ENCODE measurements at places on chromosomes 3 and 15.

GRCh38 chr3:142211034-142211433 is 14.4 kb downstream of the GK5 start:
- DNase-seq = no peak

GRCh38 chr3:71111784-71112440 is 471.6 kb downstream of the FOXP1 start:
- no peak for DNase-seq

DNA sequence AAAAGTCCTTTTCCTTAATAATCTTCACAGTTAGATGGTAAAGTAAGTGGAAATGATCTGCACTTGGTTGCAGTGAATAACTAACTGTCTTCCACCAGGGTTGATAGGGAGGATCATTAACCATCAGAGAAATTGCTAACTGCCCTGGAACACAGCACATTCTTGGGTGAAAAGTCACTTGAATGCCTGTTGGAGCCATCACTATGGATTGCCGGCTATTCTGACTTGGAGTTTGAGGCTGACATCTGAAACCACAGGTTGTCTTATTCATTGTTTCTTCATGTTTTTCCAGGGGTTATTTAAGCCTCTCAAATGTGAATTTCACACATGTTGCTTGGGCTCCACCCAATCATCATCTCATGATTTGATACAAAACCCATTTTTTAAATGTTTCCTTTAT is 901.4 kb downstream of the MCTP2 start:
- no peak for DNase-seq

DNA sequence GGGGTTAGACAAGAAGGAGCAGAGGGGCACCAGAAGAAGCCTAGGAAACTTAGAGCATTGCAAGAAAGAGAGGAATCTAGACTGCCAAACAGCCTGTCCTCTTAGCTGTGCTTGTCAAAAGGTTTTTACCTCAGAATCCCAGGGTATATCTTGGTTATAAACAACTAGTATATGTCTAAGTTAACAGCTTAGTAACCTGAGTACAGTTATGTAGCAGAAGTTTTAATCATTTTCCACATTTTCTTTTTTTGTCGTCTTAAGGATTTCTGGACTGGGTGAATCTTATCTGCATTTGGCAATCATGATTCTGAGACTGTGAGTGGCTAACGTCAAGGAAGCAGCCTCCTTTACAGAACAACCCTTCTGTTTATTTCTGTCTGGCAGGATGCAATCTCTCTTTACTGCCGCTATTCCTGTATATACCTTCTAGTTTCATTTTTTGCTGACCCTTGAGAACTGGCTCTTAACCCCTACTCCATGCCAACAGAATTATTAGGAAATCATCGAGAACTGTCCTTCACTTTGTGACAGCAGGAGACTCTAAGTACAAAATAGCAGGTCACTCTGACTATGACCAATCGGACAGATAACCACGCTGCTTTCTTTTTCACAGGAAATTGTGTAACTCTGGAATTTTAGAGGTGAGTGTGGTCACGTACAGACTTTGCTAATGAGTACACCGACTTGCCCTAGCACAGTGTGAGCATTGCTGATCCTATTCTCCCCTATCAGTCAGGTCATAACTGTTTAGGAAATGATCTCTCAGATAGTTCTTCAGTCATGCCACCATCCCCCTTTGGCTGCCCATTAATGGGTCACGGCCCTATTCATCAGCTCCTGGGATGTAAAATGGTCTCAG is 3.3 kb upstream of the CP start:
- DNase-seq = no peak

- no peak for DNase-seq
These were observed 110.1 kb downstream of the DNAH12 start for GRCh38 chr3:57434041-57434440.

- no peak for DNase-seq
These were observed 109.2 kb downstream of the ASB7 start for GRCh38 chr15:100711516-100712021.

- no peak for DNase-seq
These were observed 40.3 kb downstream of the CORO2B start for GRCh38 chr15:68618908-68619698.

DNA sequence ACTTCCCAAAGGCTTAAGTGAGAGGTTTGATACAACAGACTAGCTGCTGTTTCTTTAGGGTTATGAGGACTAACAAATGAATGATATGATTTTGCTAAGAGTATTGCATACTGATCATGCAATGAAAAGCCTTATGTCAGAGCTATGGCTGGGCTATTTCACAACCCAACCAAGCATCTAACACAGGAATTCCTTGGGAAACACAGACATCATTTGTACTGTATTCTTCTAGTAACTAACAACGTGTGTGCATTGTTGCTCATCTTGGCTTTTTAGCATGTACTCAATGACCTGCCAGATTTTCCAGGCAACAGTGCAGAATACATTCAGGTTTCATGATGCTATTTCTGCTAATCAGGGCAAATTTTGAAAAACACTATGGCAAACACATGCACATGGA is 19.3 kb downstream of the PDZRN3 start:
- DNase-seq = no peak

DNA sequence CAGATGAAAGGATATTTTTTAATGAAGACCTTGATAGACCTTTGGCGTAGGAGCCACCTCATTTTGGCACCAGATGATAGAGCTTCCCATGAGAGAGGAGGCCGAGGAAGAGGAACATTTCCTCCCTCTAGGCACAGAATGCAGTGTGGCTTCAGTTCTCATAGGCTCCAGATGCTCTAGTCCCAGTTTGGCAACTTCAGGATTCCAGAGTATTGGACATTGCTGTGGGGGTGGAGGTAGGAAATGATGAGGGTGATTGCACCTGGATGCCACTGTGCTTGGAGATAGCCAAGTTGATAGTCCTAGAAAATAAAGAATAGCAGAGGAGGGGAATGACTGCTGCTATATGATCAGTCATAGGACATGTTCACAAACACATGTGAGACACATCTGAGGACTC is 58.3 kb upstream of the KY start:
- no peak for DNase-seq

GRCh38 chr3:110184536-110184935 is 847.2 kb upstream of the DPPA4 start:
- no peak for DNase-seq

DNA sequence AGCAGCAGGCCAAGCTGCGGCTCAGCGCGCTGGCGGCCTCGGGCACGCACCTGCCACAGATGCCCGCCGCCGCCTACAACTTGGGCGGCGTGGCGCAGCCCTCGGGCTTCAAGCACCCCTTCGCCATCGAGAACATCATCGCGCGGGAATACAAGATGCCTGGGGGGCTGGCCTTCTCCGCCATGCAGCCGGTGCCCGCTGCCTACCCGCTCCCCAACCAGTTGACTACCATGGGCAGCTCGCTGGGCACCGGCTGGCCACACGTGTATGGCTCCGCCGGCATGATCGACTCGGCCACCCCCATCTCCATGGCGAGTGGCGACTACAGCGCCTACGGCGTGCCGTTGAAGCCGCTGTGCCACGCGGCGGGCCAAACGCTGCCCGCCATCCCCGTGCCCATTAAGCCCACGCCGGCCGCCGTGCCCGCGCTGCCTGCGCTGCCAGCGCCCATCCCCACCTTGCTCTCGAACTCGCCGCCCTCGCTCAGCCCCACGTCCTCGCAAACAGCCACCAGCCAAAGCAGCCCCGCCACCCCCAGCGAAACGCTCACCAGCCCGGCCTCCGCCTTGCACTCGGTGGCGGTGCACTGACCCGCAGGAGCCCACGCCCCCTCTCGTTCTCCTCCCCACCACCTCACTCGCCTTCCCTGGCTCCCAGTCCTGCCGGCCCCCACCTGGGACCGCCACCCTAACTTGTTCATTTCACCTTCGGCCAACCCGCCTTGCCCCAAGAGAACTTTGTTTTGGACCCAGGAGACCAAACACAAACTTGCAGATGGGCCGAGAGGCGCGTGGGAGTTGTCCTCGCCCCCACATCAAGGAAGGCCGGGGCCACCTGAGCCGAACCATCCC is 1.5 kb downstream of the FOXB1 start:
- no peak for DNase-seq

DNA sequence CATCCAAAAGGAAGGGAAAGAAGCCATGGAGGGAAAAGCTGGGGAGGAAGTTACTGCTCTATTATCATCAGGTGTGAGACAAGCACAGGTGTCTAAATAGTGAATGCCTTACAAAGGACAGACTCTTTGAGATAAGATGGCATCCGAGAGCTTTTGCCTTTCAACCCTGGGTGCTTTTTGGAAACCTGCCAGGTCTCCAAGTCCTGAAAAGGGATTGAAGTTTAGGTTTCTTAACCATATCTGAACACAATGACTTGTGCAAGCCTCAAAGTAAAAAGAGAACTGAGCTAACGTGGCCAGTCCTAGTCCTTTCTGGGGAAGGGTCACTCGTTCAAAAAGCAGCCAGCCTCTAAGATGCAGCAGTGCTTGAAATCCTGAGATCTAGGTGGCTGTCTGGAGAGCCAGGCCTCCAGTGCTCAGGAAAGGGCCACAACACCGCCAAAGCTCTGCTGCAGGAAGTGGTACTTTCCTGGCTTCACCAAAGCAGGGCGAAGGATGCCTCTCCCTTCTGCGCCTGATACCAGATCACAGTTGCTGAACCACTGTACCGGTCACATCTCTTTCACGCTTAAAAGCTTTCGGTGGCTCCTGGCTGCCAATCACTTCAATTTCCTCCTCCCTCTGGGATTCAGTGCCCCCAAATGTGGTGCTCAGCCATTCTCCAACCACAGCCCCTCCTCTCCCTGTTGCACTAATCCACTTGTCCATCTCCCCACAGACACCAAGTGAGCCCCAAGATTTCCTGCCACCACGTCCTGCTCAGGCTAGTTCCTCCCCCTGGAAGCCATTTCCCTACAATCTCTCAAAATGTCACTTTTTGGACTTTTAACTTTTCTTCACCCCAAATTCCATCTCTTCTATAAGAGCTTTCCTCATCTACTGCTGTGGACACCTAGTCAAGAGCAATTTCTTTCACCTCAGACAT is 104.1 kb upstream of the LPP start:
- peak; percentile 3 for DNase-seq

- DNase-seq = peak; percentile 9
These were observed 159.7 kb downstream of the POLR2M start for GRCh38 chr15:57866149-57866736.

GRCh38 chr3:117404730-117405129 is 695.2 kb downstream of the TUSC7 start:
- no peak for DNase-seq

DNA sequence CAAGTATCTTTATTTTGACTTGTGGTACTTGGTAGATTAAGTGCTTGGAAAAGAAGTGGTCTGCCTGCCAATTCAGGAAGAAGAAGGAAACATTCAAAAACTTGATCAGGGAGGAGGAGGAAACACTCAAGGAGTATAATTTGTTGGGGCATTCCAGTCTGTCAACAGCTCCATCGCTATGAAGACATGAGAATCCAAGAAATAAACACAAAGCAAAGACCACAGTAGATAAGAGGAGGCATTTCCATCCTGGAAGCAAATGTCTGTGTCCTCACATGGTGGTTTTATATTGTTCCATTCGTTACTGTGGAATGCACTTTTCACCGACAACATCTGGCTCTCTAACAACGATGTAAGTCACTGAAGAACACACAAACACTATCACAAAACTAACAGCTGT is 176.1 kb upstream of the FRMD4B start:
- DNase-seq = no peak

DNA sequence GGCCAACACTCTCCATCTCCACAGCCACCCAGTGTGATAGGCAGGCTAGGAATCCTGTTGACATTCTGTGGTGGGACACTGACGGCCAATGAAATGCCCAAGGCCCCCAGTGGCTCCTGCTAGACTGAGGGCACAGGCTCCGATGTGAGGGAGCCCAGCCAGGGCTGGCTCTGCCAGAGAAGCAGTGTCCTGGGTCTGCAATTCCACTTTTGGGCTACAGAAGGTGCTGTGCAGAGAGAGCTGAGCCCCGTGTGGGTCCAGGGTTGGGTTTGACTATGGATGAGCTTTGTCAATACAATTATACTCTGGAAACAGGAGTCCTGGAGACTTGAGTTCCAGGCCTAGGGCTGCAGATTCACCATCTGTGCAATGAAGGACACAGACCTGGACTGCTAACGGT is 55.7 kb upstream of the TMEM115 start:
- no peak for DNase-seq

DNA sequence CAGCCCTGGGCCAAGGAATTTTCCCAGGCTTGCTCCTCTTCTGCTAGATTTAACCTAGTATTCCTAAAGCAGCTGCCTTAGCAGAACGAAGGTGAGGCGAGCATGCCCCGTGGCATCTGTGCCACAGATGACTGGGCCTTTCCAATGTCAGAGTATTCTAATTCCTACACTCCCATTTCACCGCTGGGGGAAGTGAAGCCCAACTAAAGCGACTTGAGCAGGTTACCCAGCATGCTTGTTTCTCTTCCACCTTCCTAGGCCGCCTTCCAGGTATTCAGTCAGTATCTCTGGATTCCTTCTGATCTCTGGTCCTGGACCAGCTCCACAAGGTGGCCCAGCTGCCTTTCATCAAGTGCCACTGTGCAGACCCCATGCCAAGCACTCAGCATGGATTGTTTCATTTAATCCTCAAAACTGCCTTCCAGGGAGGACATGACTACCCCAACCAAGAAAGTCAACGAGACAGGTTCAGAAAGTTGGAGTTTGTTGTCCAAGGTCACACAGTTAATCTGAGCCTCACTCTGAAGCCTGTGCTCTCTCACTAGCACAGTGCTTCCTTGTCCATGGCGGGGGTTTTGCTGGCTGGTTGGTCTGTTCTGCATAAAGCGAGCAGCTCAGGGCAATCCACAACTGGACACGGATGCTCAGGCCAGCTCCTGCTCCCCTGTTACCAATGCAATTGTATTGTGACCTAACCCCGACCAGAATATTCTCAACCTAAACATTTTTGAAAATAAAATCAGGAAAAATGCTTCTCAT is 15.1 kb downstream of the MYO5C start:
- no peak for DNase-seq

DNA sequence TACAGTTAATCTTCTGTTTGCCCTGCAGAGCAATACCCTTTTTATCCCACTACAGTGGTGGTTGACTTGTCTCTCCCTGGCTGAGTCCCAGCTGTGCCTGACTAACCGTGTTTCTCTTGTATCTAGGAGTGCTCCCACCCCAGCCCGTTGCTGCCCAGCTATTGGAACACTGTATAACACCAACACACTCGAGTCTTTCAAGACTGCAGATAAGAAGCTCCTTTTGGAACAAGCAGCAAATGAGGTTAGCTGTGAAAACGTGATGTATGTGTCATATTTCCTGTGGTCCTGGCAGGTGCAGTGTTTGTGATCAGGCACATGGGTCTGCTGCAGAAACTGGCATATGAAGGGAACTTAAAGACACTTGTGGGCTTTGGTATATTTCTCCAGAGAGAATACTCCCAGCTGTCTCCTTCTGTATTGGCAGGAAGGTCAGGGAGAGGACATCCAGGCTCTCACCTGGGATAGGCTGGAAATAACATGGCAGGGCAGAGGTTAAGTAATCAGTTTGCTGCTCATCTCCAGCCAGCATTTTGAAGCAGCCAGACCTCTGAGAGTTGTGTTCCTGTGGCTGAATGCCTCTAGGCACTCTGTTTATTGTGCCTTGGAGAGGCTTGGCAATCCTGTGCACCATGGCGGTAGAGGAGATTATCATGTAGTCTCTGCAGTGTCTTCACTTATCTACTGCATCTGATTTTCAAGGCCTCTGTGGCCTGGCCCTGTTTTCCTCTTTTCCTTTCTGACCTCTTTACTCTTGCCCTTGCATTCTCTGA is 34.8 kb downstream of the ATG7 start:
- no peak for DNase-seq

- DNase-seq = no peak
These were observed 9.2 kb downstream of the POC1A start for GRCh38 chr3:52144796-52145735.
